ENCODE measurements at places on chromosomes 5 and 9. TPM values are rescaled to one million over a fixed set of nuclear protein-coding genes. Genes with fewer than 3 reads are reported as not detected.

DNA sequence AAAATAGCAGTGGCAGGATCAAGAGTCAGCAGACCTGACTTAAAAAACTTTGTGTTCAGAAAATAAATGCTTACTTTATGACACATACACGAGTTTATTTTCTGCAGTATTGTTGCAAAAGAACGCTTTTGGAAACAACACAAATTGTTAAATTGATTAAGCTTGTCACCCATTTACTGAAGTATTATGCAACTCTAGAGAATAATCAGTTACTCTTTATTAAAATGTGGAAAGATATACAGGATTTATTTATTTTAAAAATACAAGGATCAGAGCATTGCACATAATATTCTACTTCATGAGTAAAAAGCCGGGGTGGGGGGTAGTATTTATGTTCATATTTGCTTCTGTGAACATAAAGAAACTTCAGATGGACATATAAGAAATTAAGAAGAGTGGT lies 20.0 kb downstream of the FYB1 start:
- no peak for DNase-seq
- no peaks in the 10 kb centered on the region for H3K27me3 ChIP-seq
- peak overlapping the region; percentile 93 for H3K27ac ChIP-seq
- H3K36me3 ChIP-seq = no peaks in the 10 kb centered on the region
- peak overlapping the region; percentile 82 for H3K4me3 ChIP-seq

C9orf153 gene
- total RNA-seq = 1.0 TPM

GRCh38 chr5:53424686-53425615 lies 55.5 kb upstream of the FST start:
- H3K27me3 ChIP-seq = no peaks in the 10 kb centered on the region
- H3K27ac ChIP-seq = no peak overlapping the region
- no peaks in the 10 kb centered on the region for H3K4me1 ChIP-seq
- DNase-seq = no peak
- H3K36me3 ChIP-seq = no peaks in the 10 kb centered on the region
- no peak overlapping the region for H3K4me3 ChIP-seq

DNA sequence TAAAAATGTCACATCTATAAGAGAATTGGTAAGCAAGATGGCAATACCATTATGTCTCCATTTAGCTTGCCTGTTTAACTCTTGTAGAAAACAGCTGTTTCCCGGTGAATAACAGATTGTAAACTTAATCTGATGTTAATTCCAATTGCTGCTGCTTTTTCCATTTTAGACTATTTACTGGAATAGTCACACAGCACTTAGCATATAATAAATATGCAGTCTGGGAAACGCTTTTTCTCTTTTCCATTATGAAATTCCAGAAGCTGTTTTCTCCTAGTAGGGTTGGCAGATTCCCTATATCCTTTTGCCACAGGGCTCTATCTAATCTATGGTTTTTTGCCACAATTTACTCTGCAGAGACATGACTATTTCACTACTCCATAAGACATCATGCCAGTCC lies 148.0 kb downstream of the CEMIP2 start:
- no peak for DNase-seq
- H3K4me3 ChIP-seq = no peak overlapping the region
- H3K4me1 ChIP-seq = no peaks in the 10 kb centered on the region
- no peaks in the 10 kb centered on the region for H3K27me3 ChIP-seq
- H3K27ac ChIP-seq = no peak overlapping the region

MLANA gene
- not detected for total RNA-seq

- no peak overlapping the region for H3K27ac ChIP-seq
- DNase-seq = no peak
- H3K4me1 ChIP-seq = no peaks in the 10 kb centered on the region
- no peaks in the 10 kb centered on the region for H3K27me3 ChIP-seq
- H3K4me3 ChIP-seq = no peak overlapping the region
Observed at GRCh38 chr5:17292434-17293015, 75.1 kb downstream of the BASP1 start.

DNA sequence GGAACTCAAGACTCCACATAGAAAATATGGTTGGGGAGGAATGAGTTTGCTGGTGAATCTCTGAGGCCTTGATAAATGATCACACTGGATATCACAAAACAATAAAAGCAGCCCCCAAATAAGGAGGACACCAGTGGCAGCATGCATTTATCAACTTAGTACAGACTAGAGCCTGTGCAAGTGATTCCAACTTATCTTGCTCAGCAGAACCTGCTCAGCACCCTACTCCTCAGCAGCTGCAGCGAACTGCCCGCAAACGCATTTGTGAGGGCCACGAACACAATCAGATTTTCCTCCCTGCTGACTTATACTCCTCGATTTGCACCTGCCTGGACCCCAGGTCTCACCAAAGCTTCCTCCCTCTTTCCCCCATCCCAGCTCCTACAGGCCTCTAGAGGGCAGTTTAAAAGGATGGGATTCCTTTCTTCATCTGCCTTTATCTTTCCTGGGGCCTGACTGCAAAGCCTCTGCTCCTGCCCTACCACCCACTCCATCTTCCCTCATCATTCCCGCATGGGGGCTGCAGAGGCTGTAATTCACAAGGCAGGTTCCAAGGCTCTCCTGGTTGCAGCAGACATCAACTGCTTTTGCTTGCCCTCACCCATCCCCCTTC lies 41.2 kb downstream of the ANKS6 start:
- H3K36me3 ChIP-seq = no peaks in the 10 kb centered on the region
- no peaks in the 10 kb centered on the region for H3K27me3 ChIP-seq
- H3K4me1 ChIP-seq = no peaks in the 10 kb centered on the region
- no peak for DNase-seq
- no peak overlapping the region for H3K4me3 ChIP-seq

FUT7 gene
- 0.37 TPM for total RNA-seq

DNA sequence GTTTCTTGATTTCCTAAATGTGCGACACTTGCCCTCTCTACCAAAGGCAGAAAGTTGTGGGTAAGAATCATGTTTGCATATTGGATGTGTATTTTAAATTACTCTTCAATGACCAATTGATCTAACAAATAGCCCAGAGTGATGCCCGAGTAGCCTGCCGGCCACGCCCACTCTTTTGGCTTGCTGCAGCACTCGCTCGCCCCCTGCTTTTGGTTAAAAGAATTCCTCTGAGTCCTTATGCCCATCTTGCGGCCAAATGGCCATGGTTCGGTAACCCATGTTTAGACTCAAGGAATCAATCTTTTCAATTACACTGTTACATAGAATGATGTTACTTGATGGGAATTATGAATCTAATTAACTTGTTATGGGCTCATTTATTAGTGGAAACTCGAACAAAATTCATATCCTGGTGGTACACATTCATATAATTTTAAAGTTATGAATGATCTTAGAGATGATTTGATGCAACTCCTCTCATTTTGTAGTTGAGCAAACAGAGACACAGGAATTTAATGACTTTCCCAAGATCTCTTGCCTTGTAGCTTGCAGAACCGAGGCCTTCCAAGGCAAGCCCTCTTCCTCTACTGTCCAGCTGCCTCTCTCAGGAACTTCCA lies 36.5 kb downstream of the PPIC start:
- no peak overlapping the region for H3K27ac ChIP-seq
- no peak overlapping the region for H3K4me3 ChIP-seq
- no peaks in the 10 kb centered on the region for H3K4me1 ChIP-seq
- H3K27me3 ChIP-seq = no peaks in the 10 kb centered on the region

- H3K4me1 ChIP-seq = no peaks in the 10 kb centered on the region
- H3K27ac ChIP-seq = no peak overlapping the region
- H3K4me3 ChIP-seq = no peak overlapping the region
- no peaks in the 10 kb centered on the region for H3K36me3 ChIP-seq
Observed at GRCh38 chr9:83060556-83060955, 2.4 kb downstream of the RASEF start.

DNA sequence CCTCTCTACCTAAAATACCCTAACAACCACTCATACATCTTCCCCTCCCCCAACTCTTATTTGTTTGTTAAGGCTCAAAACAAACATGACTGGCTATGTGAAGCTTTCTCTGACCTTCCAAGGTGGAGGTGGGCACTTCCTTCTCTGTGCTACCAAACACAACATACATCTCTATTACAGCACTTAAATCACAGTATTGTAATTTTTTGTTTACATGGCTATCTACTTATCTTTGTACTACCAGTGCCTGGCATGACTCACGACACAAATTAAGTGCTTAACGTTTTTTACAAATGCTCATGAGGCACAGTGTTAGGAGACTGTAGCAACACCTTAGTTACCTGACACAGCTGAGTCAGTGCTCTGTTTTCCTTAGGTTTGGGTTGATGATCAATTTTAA lies 18.6 kb downstream of the HOMER1 start:
- H3K27ac ChIP-seq = no peak overlapping the region
- no peak overlapping the region for H3K4me3 ChIP-seq
- no peaks in the 10 kb centered on the region for H3K27me3 ChIP-seq

- H3K4me1 ChIP-seq = no peaks in the 10 kb centered on the region
- no peaks in the 10 kb centered on the region for H3K27me3 ChIP-seq
- no peak overlapping the region for H3K4me3 ChIP-seq
- DNase-seq = no peak
- no peak overlapping the region for H3K27ac ChIP-seq
Observed at GRCh38 chr9:136576269-136576626, 30.4 kb upstream of the NOTCH1 start.

COL15A1 gene
- not detected for total RNA-seq

LCN9 gene
- not detected for total RNA-seq

Measured in naive thymus-derived CD4-positive, alpha-beta T cell (primary cell).